T-helper 17 cell (primary cell): ENCODE measurements at places on chromosomes 12 and 14.

DNA sequence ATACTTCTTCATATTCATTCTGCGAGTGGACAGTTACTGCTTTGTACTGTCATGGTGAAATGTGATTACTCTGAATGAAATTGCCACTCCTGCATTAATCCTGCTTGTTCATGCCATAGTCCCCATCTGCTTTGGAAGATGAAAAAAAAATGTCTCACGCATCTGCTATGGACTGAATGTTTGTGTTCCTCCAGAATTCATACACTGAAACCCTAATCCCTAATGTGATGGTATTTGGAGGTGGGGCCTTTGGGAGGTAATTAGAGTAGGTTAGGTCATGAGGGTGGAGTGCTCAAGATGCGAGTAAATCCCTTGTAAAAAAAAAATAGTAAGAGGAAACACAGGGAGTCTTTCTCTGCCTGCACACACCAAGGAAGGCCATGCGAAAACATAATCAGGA, 427.2 kb downstream of the TMTC2 start:
- DNase-seq = no peak

- no peak for DNase-seq
Measured at GRCh38 chr12:7750350-7750749, 3.2 kb upstream of the CLEC4C start.

DNA sequence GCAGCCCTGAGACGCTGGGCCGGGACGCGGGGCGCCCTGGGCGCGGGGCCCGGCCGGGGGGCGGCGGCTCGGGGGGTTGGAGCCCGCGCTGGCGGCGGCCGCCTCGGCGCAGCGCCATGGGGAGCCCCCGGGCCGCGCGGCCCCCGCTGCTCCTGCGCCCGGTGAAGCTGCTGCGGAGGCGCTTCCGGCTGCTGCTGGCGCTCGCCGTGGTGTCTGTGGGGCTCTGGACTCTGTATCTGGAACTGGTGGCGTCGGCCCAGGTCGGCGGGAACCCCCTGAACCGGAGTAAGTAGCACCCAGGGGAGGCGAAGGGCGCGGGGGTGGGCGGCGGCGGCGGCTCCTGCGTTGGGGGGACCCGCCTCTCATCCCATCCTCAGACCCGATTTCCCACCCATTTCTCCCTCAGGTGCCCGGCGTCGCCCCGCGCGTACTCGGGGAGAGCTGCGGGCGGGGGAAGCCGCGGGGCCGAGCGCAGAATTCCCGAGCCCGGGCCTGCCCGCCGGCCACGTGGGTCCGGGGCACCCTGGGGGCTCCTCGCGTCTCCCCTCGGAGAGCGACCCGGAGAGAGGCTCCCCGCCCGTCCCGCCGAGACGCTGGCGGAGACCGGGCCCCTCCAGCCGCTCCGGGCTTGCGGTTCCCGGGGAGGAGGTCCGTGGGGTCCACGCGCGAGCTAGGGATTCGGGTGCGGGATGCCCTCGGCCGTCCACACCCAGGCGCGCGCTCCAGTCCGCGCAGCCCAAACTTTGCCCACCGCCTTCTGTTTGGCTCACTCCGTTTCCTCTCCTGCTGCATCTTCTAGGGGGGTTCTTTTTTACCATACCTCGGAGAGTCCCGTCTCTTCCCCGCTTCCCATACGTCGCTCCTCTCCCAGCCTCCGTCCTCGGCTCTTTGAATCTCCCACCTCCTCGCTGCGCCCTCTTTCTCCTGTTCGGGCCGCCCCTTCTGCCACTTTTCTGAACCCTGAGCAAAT, 807 bp downstream of the B4GALNT3 start:
- peak; percentile 28 for DNase-seq

- no peak for DNase-seq
Measured at GRCh38 chr12:109642506-109643132, 69.0 kb downstream of the MVK start.

GRCh38 chr14:72521968-72522741, 371.7 kb downstream of the DPF3 start:
- DNase-seq = no peak

DNA sequence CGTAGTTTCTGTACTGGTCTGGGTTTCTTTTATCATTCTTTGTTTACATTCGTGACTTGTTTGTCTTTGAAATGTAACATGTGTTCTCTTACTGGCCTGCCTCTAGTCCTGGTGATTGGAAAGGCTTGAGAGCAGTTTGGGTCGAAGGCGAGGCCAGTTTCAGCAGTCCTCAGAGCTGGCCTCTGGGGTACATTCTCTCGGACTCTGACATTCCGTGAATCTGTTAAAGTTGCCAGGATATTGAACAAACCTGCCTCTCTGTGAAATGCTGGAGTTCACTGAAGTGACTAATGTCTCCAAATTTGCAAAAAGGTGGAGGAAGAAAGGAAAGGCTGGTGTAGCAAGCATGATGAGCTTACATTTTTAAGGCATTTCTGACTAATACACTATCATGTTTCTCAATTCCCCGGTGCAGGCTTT, 1.5 kb downstream of the PLEKHA5 start:
- no peak for DNase-seq

DNA sequence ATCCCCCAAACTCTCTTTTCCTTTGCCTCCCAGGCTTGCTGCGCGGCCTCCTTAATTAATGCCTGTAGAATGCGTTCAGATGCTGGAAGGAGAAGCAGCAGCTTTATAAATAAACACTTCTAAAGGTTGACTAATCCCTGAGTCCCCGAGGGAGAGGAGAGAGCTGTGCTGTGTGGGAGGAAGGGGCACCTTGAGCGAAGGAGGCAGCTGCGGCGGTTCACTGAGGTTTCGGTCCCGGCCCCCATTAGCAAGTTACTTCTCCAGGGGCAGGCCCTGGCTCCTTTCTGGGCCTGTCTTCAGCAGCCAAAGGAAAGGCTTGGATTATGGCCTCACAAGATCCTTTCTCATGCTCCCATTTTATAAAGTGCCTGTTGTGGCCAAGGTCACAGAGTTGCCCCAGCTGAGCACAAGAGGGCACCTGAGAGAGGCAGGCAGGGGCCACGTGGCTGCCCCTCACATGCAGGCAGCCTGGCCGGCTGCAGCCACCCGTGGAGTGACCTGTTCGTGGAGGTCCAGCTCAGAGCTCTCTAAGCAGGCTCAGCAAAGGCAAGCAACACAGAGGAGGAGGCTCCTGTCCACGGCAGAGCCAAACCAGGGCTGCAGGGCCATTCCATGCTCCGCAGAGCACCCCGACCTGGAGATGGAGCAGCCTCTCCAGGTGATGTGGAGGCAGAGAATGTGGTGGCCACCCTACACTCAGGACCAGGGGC, 15.0 kb upstream of the CACNA2D4 start:
- no peak for DNase-seq

GRCh38 chr12:6827437-6827911, 733 bp upstream of the P3H3 start:
- DNase-seq = no peak

GRCh38 chr12:58916161-58916621, 4.1 kb downstream of the LRIG3 start:
- no peak for DNase-seq

- DNase-seq = no peak
Measured at GRCh38 chr14:58167057-58167456, 15.0 kb upstream of the ARMH4 start.

- peak; percentile 22 for DNase-seq
Measured at GRCh38 chr14:65927931-65928356, 515.4 kb downstream of the FUT8 start.

DNA sequence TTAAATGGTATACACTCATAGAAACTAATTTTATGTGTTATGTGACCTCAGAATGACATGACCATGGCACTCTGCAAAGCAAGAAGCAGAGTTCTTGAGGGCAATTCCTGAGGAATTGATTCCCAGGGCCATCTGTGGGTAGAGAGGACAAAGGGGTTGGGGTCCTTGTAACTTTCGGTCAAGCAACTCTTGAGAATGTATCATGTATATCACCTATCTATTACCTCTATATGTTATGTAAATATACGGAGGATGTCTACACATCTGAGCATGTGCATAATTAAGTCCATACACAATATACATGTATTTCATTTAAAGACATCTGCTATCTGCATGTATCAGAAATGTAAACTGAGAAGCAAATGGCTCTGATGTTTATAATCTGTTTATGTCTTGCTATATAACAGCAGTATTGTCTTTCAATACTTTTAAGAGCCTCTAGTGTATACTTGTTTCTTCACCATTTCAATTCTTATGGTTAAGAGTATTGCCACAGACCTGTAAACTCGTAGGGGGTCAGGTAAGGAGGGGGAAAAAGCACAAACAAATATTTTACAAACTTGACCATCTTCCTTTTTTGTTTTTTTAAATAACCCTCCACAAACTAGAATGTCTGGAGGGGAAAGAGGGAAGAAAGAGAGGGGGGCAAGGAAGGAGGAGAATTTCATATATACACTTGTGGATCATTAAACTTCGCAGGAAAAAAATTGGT, 4.5 kb downstream of the FOXA1 start:
- no peak for DNase-seq

GRCh38 chr14:71487941-71488340, 444.3 kb upstream of the RGS6 start:
- no peak for DNase-seq

DNA sequence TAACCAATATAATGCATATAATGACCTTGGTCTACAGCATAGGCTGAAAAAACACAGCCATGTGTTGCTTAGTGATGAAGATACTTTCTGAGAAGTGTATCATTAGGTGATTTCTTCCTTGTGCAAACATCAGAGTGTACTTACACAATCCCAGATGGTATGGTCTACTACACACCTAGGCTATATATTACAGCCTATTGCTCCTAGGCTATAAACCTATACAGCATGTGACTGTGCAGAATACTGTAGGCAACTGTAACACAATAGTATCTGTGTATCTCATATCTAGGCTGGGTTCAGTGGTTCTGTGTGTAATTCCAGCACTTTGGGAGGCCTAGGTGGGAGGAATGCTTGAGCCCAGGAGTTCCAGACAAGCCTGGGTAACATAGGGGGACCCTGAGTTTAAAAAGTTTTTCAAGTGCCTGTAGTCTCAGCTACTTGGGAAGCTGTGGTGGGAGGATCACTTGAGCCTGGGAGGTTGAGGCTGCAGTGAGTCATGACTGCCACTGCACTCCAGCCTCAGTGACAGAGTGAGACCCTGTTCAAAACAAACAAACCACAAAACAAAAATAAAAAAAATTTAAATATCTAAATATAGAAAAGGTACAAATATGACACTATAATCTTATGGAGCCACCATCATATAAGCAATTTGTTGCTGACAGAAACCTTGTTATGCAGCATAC, 66.6 kb downstream of the GRIP1 start:
- no peak for DNase-seq

DNA sequence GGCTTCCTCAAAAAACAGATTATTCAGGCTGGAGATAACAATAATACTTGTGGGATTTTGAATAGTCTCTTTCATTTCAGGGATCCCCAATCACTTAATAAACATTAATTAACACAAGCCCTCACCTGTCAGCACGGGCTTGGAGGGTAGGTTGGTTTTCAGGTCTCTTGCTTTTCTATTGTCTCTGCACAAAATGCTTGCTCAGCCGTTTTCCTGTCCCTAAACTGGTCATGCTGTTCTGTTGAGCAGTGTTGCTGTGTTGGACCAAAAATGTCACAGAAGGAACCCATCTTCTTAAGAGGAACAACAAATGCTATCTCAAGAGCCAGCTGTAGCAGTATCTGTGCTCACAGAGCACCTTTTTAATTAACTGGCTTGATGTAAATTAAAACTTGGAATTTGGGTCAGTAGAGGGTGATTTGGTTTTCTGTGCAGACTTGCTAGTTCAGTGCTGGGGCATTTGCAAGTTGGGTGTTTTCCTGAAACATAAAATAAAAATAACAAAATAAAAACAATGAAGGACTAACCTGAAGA, 231.8 kb upstream of the CRY1 start:
- DNase-seq = no peak

DNA sequence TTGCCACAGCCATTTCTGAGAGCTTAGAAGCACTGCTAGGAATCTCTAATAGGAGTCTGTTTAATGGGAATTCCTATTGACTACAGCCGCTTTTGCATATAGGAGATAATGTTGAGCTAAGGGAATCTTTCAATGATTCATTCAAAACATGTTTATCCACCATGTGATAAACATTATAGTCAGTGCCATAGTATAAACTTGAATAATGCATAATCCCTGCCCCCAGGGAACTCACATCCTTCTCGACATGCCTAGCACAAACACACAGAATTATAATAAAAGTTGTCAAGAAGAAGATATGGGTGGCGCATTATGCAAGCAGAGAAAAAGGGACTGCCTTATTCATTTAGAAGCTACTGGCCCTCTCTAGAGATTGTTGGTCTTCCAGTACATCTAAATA, 248.0 kb downstream of the DAD1 start:
- DNase-seq = no peak

- no peak for DNase-seq
Measured at GRCh38 chr12:123141615-123142517, 9.0 kb downstream of the PITPNM2 start.

DNA sequence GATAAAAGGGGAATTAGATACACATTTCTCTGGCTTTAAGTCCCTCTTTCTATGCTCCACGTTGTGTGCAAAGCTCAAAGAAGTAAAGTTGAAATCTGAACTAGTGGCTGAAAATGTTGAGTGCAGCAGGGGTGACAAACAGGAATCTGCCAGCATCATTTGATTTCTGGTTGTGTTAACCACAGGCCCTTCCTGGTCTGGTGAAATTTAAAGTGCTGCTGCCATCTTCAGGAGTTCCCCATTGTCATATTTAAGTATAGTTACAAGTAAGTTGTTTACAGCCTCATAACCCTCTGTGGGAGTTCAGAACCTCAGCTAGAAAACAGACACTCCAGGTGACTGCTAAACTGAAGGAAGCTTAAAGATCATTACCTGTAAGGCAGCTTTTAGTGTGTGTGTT, 90.9 kb upstream of the CCDC196 start:
- no peak for DNase-seq

- DNase-seq = no peak
Measured at GRCh38 chr14:95675486-95675885, 10.7 kb upstream of the TCL1B start.
